SK-N-SH (cell line): ENCODE measurements at places on chromosomes 7 and 10. TPM values are rescaled to one million over a fixed set of nuclear protein-coding genes. Genes with fewer than 3 reads are reported as not detected.

- H3K4me3 ChIP-seq: no peak overlapping the region
- H3K36me3 ChIP-seq: no peaks in the 10 kb centered on the region
- H3K4me1 ChIP-seq: peaks cover 36% of the 10 kb centered on the region
Measured at GRCh38 chr10:124078714-124079113, 14.7 kb downstream of the CHST15 start.

SPDYE2B gene
- polyA plus RNA-seq: not detected in 2 replicates

- H3K4me1 ChIP-seq: peaks cover 6% of the 10 kb centered on the region; the same call in 1 of the 2 replicates
- H3K27me3 ChIP-seq: no peaks in the 10 kb centered on the region
- DNase-seq: no peak
- H3K36me3 ChIP-seq: no peaks in the 10 kb centered on the region
- no peak overlapping the region for H3K4me3 ChIP-seq
- H3K27ac ChIP-seq: no peak overlapping the region
Measured at GRCh38 chr7:143372070-143372469, 9.1 kb upstream of the ZYX start.

GRCh38 chr7:22481726-22482125 lies 18.3 kb downstream of the STEAP1B start:
- no peak for DNase-seq
- H3K27me3 ChIP-seq: no peaks in the 10 kb centered on the region
- no peak overlapping the region for H3K4me3 ChIP-seq
- no peak overlapping the region for H3K27ac ChIP-seq
- H3K4me1 ChIP-seq: peaks cover 14% of the 10 kb centered on the region; the same call in 1 of the 2 replicates
- H3K36me3 ChIP-seq: peaks cover 22% of the 10 kb centered on the region

ZNF33A gene
- 5.7 and 7.5 TPM in 2 replicates for polyA plus RNA-seq

OPN4 gene
- polyA plus RNA-seq: 0.03 TPM in 1 of 2 replicates, not detected in the other

ADARB2 gene
- 0.06 TPM in 1 of 2 replicates, not detected in the other for polyA plus RNA-seq

- no peak overlapping the region for H3K4me3 ChIP-seq
- no peaks in the 10 kb centered on the region for H3K27me3 ChIP-seq
- no peak for DNase-seq
- peaks cover 16% of the 10 kb centered on the region; the same call in 1 of the 2 replicates for H3K36me3 ChIP-seq
- peaks cover 25% of the 10 kb centered on the region; the same call in 1 of the 2 replicates for H3K4me1 ChIP-seq
Measured at GRCh38 chr10:80168162-80168511, 35.6 kb downstream of the PLAC9 start.
